ENCODE measurements at places on chromosomes 2 and 18.

DNA sequence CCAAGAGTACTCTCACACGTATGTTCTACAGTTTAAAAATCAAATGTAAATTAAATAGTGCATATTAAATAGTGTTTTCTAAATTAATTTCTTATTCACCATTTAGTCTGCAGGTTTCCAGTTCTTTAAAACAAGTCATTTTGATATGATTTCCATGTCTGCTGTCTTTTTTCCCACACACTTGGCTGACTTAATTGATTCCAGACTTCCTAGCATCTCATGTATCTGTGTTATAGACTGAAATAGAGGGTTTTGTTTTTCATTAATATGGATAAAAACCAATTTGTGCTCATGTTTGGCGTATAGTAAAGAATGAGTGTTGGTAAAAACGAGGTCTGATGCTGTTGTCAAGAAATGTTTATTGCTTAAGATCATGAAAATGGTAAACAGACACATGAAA, 104.3 kb downstream of the SRBD1 start:
- no peak for DNase-seq

DNA sequence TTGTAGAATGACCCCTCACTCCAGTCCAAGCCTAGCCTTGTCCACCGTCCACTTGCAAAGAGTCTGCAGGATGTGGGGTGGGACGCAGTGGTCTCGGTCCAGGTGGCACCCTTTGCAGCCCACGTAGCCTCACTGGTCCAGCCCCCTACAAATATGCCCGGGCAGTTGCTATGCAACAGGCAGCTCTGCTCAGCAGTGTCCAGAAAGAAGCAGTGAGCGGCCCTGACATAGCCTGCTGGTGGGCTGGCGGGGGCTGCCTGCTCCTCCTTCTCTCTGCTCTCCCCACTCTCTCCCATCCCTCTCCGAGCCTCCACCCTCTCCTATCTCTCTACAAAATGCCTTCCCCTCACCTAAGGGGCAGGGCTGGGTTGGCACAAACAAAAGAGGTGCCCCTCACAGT, 233.4 kb downstream of the CELF4 start:
- no peak for DNase-seq

GRCh38 chr18:74445585-74445984, 11.5 kb downstream of the DIPK1C start:
- DNase-seq, result no peak

DNA sequence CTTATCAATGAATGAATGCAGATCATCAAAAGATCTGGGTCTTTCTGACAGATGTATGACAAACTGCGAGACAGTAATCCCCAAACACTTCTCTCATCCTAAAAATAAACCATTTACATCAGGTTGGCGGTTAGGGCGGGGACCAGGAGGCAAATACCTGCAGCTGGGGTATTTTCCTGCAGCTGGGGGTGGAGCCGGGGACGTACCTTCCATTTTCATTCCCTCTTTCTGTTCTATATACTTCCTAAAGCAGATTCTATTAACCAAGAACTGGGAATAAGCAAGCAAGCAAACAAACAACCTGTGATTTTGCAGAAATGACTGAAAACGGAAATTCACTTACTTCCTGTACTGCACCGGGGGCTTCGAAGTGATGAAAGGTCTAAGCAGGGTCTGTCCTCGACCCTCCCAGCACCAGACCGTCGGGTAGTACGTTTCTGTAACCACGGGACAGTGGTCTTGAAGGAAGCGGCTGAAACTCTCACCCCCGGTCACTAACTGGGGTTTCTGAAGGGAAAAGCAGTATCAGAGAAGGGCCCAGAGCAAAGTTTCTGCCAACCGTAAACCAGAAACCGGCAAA, 1.2 kb downstream of the ABHD3 start:
- DNase-seq, result no peak

DNA sequence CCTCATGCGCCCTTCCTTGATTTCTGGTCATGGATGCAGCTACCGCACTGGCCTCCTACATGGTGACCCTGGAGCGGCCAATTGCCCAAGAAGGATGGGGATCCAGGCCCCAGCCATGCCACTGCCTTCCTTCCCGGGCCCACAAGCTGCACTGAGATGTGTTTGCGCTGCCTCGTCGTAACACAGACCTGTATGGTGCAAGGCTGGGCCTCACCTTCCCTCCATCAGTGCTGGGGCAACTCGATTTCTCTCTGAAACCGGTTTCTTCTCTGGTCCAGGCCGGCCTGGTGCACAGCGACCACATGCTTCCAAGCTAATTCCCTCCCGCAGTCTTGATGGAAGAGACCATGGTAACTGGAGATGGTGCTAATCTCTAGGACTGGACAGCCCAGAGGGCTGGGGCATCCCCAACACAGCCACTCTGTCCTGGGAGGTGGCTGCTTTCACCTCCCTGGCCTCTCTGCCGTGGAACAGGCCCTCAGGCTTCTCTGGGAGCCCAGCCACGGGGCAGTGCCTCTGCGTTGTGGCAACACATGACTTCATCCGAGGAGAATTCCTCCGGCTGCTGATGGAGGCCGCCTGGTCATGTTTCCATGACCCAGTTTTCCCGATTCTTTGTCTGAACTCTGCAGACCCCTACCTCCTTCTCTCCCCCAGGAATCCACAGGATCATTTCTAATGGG, 184.2 kb downstream of the GLI2 start:
- DNase-seq, result no peak

DNA sequence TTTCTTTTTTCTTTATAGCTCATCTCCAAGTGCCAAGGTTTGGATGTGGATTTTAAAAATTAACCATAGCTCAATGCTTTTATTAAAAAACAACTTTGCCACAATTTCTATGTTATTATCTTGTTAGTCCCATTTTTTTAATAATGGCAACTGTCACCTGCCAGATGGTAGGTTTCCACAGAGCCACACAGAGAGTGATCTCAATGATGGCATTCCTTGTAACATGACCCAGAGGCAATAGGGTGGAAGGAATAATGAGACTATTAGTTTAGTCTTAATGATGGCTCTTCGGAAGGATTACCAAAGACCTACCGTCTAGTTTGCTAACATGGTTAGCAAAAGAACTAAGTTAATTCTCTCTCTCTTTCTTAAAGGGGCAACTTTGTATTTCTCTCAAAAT, 64.0 kb downstream of the REL start:
- DNase-seq, result no peak

DNA sequence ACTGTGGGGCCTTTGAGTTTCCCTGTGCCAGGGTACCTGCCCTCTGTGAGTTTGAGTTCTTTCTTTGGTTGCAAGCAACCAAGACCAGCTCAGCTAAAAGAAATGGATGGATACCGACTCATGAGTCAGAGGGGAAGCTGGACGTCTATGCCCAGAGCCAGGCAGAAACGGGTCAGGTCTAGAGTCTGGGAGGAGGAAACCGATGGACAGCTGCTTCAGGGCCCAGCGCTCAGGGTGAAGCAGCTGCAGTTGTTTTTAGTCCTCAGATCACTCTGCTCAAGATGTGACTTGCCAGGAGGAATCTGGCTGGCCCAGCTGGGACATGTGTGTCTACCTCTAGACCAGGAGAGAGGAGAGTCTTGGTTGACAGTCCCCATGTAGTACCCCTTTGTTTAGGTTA, 10.1 kb upstream of the TYMS start:
- DNase-seq, result no peak

DNA sequence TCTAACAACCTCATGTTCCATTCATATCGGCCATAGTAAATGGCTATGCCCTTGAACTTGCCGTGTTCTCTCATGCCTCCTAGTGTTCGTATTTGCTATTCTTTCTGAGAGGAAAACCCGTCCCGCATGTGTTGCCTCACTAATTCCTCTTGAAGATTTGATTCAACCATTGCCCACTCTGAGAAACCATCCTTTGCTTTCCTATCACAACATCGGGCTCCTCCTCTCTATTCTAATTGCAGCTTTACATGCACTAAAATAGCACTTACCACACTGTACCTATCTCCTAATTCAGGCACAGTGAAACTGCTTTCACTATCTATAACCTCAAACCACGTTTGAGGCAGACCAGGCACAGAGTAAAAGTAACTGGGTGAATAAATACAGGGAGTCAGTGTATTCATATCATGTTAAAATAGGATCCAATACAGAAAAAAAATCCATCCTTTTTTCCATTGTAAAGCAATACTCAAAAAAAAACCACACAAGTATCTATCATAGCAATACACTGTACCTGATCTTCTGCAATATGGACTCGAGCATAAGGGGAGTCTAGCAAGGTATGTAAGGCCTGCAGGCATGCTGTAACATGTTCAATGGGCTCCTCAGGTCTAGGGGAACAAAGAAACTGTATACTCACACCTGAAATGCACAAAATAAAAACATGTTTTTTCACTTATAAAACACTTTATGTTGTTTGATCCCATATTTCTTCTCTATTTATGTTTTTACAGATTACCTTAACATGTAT, 39.0 kb upstream of the STRN start:
- no peak for DNase-seq

GRCh38 chr2:59974051-59974766, 579.2 kb downstream of the BCL11A start:
- no peak for DNase-seq

DNA sequence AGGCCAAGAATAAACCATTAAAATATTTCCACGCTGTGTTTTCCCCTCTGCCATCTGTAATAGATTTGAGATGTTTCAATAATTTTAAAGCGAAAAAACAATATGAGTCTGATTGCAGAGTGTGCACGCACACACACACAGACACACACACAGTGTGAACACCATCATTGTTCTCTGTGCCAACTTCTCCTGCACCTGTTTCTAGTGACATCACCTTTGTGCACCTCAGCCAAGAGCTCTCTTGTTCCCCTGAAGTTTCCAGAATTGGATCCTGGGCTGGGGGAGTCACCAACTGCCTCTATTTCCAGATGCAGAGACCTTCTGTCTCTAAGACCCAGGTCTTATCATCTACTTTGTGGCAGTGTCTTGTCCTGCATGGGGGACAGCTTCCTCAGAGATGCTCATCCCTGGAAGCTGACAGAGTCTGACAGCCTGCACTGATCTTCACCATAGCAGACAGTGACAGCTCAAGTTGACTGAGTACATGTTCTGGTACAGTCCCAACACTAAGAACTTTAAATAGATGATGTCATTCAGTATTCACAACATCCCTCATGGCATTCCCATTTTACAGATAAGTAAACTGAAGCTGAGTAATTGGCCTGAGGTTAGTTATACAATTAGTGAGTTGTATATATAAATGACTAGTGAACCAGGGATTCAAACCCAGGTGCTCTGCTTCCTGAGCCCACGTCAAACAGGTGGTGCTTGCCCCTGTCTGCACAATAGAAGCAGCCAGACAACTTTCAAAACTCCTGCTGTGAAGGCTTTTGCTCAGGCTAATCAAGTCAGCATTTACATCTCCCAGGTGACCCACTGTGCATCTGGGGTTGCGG, 39.4 kb downstream of the ACOXL start:
- no peak for DNase-seq

DNA sequence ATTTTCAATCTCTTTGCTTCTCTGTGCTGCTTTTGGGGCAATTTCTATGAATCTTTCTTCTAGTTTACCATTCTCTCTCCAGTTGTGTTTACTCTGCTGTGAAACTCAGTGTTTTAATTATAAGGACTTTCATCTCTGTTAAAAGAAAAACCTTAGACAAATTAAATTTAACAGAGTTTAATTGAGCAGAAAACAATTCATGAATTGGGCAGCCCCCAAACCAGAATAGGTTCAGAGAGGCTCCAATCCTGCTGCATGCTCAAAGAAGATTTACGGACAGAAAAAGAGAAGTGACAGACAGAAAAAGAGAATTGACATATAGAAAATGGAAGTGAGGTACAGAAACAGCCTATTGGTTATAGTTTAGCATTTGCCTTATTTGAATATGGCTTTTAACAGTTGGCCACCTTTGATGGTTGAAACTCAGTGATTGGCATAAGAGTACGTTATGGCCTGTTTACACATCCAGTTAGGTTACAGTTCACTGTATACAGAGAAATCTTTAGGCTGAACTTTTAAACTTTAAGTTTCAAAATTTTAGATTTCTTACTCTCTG, 120.4 kb downstream of the RNF152 start:
- DNase-seq, result no peak

- no peak for DNase-seq
Observed at GRCh38 chr2:16194096-16194390, 253.7 kb downstream of the MYCN start.
